ENCODE measurements at places on chromosomes 12 and 14.

DNA sequence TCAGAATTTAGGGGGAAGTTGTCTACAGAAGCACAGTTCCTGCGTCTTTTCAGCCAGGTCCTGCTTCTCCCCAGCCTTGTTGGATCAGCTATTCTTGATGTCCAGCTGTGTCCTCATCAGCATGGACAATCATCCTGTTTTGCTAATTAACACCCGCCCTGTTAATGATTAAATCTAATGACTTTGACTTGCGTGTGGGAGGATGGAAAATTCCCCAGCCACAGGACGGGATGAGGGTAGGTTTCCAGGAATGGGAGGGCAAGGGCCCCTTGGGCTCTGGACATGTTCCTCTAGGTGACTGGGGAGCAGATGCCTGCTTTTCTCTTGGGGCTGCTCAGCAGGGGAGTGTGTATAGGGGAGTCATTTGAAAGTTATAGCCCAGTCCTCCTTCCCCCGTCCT, 5.3 kb upstream of the PPP1R1A start:
- DNase-seq, result no peak

DNA sequence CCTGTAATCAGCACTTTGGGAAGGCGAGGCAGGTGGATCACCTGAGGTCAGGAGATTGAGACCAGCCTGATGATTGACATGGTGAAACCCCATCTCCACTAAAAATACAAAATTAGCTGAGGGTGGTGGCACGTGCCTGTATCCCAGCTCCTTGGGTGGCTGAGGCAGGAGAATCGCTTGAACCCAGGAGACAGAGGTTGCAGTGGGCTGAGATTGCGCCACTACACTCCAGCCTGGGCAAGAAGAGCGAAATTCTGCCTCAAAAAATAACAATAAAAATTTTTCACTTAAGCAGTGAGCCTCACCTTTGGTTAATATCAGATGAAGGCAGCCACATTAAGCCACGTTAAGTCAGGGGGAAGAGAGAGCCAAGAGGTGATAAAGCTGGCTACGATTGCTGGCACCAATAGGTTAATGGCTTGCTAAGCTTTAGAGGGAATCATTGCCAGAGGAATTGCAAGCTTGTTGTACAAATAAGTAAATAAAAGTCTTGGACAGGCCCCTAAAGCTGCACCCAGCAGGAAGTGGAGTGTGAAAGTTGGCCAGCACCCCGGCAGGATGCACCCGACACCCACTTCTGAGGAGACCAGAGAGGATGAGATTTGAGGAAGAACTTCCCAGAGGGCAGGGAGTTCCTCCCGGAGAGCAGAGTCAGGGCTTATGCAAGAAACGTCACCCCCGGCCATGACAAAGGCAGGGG, 41.3 kb upstream of the TESC start:
- DNase-seq, result peak; percentile 31

GRCh38 chr12:97305651-97306050, 157.0 kb upstream of the RMST start:
- DNase-seq, result no peak

DNA sequence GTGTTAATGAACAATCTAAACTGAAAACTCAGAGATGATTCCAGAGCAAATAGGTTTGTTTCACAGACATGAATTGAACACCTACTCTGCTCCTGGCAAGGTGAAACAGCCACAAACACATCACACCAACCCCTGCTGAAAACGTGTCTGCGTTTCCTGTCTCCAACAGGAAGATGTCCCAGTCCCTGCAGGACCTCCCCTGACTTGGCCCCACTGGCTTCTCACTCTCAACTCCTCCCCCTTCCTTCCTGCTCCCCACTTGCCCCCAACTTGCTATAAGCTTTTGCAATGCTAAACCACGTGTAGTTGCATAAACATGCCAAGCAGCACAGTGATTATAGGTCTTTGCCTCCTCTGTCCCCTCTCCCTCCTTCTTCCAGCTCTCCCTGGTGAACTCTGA, 567.6 kb downstream of the BCL11B start:
- no peak for DNase-seq

- no peak for DNase-seq
Measured at GRCh38 chr12:123410041-123410412, 26.1 kb downstream of the KMT5A start.

DNA sequence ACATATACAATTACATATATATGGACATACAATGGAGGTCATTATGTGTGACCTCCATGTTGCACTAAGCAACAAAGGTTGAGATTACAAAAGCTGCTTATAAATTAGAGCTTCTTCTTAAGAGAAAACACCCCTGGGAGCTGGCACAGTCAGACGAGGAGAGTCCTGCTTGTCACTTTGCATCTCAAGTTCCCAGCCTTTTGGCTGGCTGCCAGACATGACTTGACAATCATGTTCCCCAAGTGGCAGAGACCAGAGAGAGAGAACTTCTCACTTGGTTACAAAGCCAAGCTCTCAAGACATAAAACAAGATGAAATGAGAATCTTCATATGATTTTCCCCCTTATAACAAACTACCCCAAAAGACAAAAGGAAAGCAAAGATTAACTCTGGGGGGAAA, 8.5 kb upstream of the SYNJ2BP start:
- DNase-seq, result no peak

DNA sequence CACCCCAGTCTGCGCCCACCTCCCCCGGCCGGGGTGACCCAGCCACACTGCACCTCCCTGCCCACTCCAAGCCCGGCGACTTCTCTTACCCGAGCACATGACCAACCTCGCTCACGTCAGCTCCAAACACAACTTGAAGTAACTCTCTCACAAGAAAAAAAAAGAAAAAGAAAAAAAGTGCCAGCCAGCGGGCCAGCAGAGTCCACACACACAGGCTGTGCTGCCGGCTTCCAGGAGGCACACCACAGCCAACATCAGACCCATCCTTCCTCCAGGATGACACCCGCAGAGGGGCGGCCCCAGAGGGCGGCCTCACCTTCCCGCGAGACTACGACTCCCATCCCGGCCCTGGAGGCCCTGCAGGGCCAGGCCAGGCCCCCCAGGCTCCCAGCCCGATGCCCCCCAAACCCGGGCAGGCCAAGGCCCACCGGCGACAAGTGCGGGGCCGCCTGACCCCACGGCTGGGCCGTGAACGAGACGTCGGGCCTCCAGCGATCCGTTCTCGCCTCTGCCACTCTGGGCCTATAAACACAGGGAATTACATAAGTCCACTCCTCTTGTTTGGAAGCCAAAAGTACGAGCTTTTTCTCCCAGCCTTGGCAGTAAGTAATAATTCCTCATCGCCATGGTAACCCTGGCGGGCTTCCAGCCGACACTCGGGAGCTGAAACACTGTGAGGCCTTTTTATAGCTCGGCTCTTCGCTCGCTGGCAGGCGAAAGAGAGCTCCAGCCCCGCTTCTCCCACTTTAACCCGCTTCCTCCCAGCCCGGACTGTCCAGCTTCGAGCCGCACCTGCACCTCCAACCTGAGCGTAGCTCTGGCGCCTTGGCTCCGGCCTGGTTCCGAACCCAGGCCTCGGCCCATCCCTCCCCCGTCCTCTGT, 49.1 kb downstream of the NCOR2 start:
- peak; percentile 94 for DNase-seq

GRCh38 chr12:1360441-1361210, 233.8 kb downstream of the FBXL14 start:
- DNase-seq, result no peak

- DNase-seq, result no peak
Measured at GRCh38 chr14:21343035-21343794, 40.6 kb downstream of the SUPT16H start.

DNA sequence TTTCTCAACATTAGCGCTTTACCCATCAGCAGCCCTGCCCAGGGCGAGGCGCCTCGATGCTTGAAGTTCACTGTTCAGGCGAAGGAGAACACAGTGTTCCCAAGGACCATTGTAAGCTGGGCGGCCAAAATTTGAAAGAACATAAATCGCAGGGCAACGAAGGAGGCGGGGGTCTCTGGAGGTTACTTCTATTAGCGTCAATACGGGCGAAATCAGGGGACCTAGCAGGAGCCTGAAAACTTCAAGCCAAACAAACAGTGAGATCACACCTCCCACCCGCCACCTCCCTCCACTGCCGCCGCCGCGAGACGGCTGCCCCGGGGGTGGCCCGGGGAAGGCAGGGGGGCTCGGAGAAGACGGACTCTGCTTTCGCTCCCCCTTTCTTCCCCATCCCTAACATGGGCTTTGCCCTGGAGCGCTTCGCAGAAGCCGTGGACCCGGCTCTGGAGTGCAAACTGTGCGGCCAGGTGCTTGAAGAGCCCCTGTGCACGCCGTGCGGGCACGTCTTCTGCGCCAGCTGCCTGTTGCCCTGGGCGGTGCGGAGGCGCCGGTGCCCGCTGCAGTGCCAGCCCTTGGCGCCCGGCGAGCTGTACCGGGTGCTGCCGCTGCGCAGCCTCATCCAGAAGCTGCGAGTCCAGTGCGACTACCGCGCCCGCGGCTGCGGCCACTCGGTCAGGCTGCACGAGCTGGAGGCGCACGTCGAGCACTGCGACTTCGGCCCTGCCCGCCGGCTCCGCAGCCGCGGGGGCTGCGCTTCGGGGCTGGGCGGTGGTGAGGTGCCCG, at the start of gene PDZRN4:
Gene PDZRN4 (plus strand): TSS at position 263 of the 783 bp plus-strand sequence.
- DNase-seq, result peak; percentile 6

GRCh38 chr12:617304-617915, 45.8 kb downstream of the NINJ2 start:
- DNase-seq, result no peak

DNA sequence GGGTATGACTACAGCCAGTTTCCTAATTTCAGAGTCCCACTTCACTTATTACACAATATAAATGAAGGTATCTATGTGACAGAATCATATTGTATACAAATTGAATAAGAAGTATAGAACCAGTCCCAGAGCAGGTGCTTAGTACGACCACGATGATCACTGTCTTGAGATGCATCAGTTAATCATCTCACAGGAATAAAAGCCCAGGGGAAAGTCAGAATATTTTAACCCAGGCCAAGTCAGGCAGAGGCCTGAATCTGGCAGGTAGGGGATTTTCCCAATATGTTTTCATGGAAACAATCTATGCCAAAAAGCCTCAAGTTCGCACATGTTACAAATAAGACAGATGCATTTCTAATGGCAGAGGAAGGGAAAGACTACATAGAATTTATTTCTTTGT, 758.4 kb downstream of the BCL11B start:
- DNase-seq, result no peak

DNA sequence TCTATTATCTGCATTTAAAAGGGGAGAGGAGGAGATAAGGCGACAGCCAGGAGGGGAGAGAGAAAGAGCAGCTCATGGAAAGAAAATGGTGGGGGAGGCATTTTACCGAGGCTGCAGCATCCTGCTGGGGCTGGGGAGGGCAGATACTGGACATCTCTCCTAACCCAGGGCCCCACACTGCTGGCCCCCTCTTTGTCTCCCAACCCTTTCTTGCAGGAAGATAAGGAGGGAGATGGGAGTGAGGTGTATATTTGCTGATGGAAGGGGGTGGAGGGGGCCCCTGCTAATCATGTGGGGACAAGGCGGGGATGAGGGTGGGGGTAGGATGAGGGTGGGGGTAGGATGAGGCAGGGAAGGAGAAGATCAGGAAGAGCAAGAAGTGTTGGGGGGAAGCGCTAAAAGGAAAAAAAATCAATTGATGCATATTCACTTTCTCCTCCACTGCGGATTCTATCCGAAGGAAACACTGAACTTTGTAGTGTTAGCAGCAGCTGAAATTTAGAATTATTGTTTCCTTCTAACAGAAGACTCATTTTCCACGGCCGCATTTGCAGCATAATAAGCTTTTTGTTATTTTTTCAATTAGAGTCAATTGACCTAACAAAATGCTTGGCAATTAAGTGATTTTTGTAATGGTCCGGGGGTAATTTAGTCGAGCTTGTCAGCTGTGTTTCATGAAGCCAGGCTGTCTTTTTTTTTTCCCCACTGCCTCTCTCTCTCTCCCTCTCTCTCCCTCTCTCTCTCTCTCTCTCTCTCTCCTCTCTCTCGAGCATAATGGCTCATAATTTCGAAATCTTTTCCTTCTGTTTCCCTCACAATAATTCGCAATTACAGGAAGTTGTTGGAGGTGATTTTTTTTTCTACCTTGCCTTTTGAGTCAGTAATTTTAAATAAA, 1134.6 kb downstream of the BCL11B start:
- DNase-seq, result peak; percentile 71

GRCh38 chr14:99510556-99511139, 29.4 kb downstream of the CCNK start:
- DNase-seq, result no peak

GRCh38 chr12:30169839-30170591, 386.3 kb upstream of the TMTC1 start:
- DNase-seq, result no peak

DNA sequence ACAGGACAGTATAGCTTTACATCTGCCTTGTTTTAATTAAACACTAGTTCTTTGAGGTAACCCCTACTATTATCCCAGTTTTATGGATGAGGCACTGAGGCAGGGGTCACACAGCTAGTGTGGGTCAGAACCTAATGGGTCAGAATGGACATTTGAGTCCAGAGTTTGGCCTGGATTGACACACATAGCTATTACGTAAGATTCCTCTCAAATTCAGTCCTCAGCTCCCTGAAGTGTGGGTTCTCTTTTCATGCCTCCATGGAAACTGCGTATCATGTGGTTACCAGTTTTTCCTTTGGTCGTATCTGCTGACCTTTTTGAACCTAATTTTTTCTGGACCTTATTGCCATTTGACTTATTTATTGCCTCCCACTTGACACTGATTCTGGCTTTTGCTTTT, 40.4 kb downstream of the PSEN1 start:
- DNase-seq, result no peak

DNA sequence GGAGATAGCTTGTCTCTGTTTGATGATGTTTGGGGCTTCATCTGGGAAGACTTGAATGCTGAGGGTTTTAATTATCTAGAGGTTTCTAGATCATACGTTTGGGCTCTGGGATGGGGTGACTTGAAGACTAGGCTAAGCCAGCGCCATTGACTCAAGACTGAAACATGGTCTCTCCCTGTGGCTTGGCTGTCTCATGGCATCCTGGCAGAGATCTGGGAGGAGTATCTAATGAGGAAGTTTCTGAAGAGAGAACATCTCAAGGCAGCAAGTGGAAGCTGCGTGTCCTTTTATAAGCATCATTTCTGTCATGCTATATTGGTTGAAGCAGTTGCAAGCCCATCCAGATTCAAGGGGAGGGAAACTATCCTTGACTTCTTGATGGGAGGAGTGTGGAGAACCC, 104.8 kb downstream of the UNC79 start:
- no peak for DNase-seq

DNA sequence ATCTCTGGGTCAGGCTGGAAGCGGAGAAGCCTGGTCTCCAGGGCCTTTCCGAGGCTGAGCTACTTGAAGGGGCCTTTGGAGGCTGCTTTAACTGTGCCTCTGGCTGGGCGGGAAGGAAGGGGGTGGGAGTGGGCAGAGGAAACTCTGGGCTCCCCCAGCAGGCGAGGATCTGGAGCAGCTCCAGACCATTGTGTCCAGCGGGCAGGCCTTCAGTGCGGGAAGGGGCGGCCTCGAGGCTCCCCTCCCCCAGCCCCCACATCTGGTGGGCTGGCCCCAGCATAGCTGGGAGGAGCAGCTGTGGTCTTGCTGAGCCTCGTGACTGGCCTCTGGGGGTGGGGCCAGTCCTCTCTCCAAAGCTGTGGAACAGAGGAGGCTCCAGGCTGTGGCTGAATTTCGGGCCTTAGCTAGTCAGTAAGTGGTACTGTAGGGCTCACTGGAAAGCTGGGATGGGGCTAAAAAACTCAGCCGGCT, 3.4 kb downstream of the TAMALIN start:
- DNase-seq, result no peak

- DNase-seq, result no peak
Measured at GRCh38 chr14:76901171-76902055, 75.2 kb downstream of the LRRC74A start.

- DNase-seq, result no peak
Measured at GRCh38 chr12:118582863-118583262, 206.5 kb downstream of the SUDS3 start.

- no peak for DNase-seq
Measured at GRCh38 chr12:10015450-10015849, 5.0 kb downstream of the CLEC12B start.

- peak; percentile 4 for DNase-seq
Measured at GRCh38 chr12:62435303-62436163, 31.1 kb upstream of the MON2 start.
